ENCODE measurements at places on chromosomes 16 and 17.

DNA sequence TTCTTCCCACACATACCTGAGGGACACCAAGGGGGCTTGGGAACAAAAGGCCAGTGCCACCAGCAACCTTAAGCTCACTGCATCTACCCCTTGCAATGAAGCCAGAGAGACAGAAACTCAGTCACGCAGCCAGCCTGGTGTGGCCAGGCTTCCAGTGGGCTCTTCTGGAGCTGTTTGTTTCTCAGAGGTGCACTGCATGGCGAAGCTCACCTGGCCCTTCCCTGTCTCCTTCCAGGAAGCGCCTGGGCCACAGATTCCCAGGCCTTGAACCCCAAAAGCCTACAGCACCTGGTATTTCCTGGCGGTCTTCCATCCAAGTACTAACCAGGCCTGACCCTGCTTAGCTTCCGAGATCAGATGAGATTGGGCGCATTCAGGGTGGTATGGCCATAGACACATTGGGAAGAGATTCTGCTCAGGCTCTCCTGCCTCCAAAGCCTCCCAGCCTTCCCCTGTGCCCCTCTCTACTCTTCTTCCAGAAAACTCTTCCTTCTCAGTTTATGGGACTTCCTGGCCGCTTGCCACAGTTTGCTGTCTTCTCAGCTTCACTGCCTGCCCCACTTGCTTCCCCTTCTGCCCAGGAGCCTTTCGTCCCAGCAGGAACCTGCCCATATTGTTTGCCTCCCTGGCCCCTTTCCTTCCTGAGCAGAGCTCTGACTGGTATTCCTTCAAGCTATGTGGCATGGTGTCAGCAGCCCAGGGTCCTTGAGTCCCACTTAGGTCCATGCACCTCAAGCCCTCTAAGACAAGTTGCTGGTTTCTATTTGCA is 1.6 kb downstream of the CISD3 start:
- DNase-seq, result no peak

DNA sequence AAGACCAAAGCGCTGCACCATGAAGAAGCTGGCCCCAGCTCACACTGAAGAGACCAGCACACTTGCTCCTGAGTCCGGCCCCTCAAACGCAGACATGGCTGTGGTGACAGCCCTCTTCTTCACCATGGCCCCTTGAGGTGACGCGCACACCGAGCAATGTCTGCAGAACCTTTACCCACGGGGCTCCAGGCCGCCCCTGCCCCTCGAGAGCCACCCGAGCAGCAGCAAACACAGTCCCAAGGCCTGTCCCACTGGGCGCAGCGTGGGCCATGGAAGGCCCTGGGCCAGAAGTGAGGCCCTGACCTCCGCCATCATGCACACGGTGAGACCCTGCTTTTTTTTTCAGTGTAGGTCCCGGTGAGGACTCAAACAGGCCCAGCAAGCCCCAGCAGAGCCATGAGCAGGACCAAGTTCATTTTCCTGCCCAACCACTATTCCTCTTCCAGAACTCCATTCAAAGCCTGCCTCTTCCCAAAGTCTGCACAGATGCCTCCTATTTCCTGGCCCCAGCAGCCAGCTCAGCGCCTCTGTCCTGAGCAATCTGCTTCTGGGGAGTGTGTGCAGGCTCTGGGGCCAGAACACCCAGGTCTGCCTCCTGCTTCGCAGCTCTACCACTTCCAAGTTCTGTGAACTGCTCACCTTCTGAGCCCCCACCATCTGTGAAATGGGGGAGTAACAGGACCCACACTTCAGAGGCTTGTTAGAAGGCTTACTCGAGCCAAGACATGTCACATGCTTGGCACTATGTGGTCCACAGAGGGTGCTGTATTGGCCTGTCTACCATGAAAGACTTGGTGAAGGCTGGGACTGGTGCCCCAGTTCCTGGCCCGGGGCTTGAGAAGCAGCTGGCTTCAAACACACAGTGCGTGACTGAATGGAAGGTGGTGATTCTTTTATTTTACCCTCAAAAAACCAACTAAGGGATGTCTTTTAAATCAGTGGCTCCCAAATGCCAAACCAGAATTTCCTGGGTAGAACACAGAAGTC is 35.7 kb upstream of the GSG1L start:
- DNase-seq, result no peak

GRCh38 chr16:27387724-27388123 is 14.2 kb upstream of the IL21R start:
- no peak for DNase-seq

GRCh38 chr17:16915752-16916556 is 56.0 kb downstream of the TNFRSF13B start:
- no peak for DNase-seq

GRCh38 chr17:73189417-73190099 is 3.3 kb upstream of the COG1 start:
- no peak for DNase-seq

GRCh38 chr17:65434251-65434650 is 127.2 kb downstream of the AXIN2 start:
- no peak for DNase-seq

GRCh38 chr17:17402558-17402957 is 74.2 kb upstream of the MED9 start:
- no peak for DNase-seq

- no peak for DNase-seq
Measured at GRCh38 chr16:56923481-56924091, 8.4 kb upstream of the HERPUD1 start.

GRCh38 chr16:66604376-66605176 is at the start of gene CMTM3:
TSS of gene CMTM3 (plus strand) at chr16:66604704. CDS start at chr16:66604806, 102 bp downstream.
- DNase-seq, result peak; percentile 56

DNA sequence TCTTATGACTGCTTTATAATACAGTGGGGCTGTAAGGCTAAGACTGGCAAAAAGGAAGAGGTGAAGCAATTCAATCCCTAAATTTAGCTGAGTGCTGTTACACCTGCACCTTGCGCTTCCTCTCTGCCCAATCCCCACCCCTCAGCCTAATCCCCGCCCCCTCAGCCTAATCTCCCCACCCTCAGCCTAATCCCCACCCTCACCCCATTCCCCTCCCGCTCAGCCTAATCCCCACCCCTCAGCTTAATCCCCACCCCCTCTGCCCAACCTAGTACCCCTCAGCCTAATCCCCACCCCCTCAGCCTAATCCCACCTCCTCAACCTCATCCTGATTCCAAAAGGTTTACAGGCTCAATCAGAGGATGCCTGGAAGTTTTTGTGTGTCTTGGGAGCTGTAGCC is 155.5 kb downstream of the PMP22 start:
- DNase-seq, result no peak

GRCh38 chr17:48960834-48961515 is 7.4 kb downstream of the GIP start:
- DNase-seq, result no peak

- no peak for DNase-seq
Measured at GRCh38 chr16:10181196-10182162, 749 bp downstream of the GRIN2A start.

- no peak for DNase-seq
Measured at GRCh38 chr17:7644775-7645174, 6.0 kb upstream of the ATP1B2 start.

DNA sequence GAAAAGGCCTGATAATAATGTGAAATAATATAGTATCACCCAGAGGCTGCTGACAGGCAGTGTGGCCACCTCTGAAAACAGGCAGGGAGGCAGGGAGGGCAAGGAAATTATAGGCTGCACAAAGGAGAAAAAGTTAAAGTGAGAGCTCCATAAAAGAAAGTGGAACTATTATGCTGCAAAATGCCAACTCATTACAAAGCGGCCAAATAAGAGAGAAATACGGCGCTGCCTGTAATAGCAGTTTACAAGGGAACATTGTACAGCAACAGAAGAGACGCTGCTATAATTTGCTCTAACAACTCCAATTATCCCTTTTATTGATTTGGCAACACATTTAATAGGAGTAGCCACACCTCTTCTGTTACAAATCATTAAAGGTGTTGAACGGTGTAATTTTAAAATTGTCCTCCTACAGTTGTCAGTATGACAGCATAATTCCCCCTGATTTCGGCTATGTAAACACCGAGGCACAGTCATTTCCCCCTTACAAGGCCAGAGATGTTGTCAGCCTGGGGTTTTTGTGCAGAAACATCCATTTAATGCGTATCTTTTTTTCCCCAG is 120.3 kb downstream of the MRM1 start:
- DNase-seq, result no peak

GRCh38 chr16:87409153-87409552 is 17.0 kb downstream of the MAP1LC3B start:
- no peak for DNase-seq

- DNase-seq, result no peak
Measured at GRCh38 chr17:69188064-69188463, 40.6 kb downstream of the ABCA10 start.

- no peak for DNase-seq
Measured at GRCh38 chr16:16100631-16101030, 122.7 kb downstream of the ABCC6 start.

DNA sequence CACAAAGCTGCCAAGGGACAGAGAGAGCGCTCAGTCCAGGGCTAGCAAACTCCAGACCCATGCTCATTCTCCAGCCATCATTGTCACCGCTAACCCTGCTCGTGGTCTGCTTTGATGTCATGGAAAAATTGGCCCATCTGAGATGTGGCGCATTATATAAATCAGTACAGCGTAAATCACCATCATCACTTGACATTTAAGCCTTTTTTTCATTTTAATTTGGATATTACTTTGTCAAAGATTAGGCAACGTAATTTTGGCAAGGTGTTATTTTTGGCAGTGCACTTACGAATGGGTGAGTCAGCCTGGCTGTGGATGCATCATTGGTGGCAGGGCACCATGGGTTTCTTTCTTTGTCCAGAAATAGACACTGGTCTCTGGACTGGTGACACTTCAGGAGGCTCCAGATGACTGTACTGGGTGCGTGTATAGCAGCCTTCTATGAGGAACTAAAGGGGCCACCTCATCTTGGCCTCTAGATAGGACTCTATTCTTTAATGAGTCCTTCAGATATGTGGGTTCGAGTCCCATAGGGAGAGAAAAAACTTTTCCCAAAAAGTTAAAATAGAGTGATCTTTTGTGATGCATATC is 166.3 kb downstream of the MSI2 start:
- no peak for DNase-seq

DNA sequence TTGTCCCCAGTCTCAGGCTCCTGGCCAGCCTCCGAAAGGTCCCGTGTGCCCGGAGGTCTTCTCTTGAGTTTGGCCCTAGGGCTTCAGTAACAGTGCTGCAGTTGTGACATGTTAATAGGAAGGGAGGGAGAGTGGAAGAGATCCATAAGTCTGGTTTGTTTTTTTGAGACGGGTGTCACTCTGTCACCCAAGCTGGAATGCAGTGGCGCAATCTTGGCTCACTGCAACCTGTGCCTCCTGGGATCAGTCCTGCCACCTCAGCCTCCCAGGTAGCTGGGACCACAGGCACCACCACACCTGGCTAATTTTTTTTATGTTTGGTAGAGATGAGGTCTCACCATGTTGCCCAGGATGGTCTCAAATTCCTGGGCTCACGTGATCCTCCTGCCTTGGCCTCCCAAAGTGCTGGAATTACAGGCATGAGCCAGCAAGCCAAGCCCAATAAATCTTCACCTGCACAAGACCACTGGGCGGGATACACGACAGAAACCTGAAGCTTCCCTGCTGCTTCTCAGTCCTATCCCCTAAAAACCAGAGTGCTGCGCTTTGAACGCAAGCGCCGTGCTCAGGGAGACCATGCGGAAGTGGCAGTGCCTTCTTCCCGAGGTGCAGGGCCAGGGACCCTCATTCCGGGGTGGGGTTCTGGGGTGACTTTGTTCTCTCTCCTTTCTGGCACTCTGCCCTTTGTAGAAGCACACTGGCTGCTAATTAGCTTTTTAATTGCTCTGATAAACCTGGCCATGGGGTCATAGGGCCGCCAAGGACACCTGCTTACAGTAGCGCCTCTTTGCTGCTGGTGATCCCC is 10.9 kb downstream of the TRAF7 start:
- DNase-seq, result no peak

- DNase-seq, result peak; percentile 27
Measured at GRCh38 chr17:48427598-48427997, 2.4 kb downstream of the SKAP1 start.

DNA sequence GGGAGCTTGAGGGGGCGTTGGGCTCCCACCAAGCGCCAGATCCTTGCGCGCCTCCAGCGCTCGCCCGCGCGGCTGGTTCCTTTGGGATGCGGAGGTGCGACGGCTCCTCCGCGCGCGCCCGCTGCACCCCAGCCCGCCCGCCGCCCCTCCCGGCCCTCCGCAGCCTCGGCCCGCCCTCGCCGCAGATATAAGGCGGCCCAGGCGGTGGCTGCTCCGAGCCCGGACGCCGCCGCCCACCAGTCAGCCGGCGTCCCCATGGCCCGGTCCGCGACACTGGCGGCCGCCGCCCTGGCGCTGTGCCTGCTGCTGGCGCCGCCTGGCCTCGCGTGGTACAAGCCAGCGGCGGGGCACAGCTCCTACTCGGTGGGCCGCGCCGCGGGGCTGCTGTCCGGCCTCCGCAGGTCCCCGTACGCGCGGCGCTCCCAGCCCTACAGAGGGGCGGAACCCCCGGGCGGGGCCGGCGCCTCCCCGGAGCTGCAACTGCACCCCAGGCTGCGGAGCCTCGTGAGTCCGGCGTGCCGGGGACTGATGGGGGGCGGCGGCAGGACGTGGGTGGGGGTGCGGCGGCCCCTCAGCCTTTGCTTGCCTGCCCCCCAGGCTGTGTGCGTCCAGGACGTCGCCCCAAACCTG is at the start of gene NPB:
Gene NPB, plus strand, starts transcription at position 216 of the 630 bp plus-strand sequence. Its CDS starts 40 bp downstream, at position 256.
- no peak for DNase-seq

- no peak for DNase-seq
Measured at GRCh38 chr16:56800355-56800754, 64.7 kb upstream of the SLC12A3 start.

GRCh38 chr16:11129378-11129781 is 126.6 kb downstream of the SOCS1 start:
- DNase-seq, result no peak

- DNase-seq, result no peak
Measured at GRCh38 chr17:7593296-7593695, 3.4 kb upstream of the SOX15 start.

DNA sequence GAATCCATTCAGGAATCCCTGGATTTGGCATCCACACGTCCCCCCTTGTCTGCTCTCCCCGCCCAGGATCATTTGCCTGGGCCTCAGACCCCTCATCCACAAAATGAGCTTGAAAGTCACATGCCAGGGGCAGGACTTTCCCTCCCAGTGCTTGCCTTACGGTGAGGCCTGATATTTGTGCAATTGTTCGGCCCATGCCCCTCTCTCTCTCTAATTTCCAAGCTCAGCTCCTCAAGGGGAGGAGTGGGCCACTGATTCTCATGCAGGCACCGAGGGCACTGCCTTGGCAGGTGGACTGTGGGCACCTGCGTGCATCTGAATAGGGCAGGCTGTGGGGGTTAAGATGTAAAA is 267.2 kb upstream of the FOXF1 start:
- DNase-seq, result no peak
